ENCODE measurements at places on chromosomes 1 and 21.

GRCh38 chr1:40153073-40153770 lies 8.0 kb upstream of the RLF start:
- DNase-seq: no peak

DNA sequence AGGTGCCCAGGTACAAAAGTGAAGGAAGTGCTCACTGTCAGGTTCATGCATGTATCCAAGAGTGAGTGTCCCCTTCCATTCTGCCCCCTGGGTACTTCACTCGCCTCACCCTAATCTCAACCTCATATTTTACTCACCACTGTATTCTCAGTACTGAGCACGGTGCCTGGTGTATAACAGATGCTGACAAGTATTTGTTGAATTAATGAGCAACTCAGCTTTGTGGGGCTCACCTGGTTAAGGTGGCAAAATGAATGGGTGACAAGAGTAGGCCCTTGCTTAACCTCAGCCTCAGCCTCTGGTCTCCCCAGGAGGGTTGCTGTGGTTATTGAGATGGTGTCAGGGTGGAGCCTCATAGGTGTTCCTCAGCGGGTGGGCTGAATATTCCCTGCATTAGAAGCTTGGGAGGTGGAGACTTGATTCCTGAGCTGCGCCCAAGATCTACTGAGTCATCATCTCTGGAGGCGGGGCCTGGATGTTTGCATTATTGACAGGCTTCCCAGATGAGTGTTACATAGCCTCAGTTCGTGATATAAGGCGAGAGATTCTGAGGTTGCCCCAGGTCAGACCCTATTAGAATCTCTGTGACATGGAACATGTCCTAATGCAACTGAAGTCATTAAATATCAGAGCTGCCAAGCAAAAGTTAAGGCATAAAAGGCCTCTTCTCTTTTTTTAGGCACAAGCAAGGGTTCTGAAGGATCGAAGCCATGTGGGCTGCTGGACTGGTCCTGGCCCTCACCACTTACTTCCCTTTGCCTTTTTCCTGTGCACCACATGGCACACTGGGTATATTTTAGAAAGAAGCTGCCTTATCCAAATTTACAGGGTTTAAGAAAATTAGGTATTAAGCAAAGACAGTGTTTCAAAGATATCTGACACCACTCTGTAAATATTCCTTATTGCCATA lies 39.2 kb downstream of the SYT6 start:
- no peak for DNase-seq

GRCh38 chr1:147853391-147853790 lies 49.2 kb upstream of the GJA8 start:
- DNase-seq: no peak

DNA sequence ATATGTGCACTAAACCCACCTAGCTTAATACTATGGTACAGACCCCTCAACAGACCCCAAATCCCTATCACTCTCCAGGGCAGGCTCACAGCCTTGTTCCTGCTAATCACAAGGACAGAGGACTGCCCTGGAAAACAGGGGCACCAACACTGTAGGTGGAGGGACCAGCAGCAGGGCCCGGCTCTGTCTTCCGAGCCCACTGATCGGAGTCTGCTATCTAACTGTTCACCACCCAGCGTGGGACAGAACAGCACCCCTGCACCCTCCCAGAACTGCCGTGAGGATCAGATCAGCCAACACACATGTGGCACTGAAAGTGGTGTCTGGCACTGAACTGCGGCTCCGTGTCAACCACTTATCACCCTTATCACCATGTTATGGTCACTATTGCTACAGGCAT lies 6.2 kb downstream of the WDR4 start:
- DNase-seq: no peak

- DNase-seq: no peak
Measured at GRCh38 chr1:186633116-186633515, 47.1 kb downstream of the PTGS2 start.

- DNase-seq: no peak
Measured at GRCh38 chr21:28336314-28336713, 656.4 kb downstream of the LTN1 start.

DNA sequence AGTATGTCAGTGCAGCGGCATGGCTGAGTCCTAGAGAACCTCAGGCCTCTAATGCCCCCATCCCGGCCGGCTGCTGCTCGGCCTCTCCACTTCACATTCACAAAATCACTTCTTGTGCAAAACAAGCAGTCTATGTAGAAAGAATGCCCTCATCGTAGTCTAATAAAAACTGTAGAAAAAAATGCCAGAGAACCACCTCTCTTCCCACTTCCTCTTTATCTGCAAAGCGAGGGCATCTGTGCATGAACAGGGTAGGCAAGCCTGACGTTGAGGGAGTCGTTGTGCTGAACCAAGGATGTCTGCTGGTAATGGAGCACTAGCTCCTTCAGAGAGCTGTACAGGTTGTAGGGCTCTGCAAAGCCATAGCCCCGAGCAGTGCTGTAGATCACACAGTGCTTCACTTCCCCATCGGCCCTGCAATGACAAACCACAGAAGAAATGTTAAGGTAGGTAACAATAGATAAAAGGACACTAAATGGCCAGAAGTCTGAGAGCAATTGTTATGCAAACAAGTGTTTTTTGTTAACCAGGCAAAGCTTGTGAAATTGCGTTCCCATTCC lies 88.9 kb downstream of the PIK3R3 start:
- no peak for DNase-seq

DNA sequence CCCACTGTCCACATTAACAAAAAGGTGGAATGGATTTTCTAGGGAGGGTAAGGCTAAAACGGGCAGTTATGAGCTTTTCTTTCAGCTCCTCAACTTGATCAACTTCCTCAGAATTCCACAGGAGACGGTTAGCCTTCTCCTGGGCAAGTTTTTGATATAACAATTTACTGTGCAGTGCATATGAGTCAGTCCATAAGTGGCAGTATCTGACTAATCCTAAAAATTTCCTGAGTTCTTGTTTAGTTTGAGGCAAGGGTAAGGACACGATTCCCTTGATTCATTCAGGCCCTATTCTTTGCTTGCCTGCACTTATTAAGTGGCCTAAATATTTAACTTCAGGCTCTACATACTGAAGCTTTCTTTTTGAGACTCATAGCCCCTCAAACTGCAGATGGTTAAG lies 6.2 kb upstream of the AADACL3 start:
- DNase-seq: no peak

GRCh38 chr1:43329995-43330751 lies 7.4 kb upstream of the MPL start:
- DNase-seq: no peak

DNA sequence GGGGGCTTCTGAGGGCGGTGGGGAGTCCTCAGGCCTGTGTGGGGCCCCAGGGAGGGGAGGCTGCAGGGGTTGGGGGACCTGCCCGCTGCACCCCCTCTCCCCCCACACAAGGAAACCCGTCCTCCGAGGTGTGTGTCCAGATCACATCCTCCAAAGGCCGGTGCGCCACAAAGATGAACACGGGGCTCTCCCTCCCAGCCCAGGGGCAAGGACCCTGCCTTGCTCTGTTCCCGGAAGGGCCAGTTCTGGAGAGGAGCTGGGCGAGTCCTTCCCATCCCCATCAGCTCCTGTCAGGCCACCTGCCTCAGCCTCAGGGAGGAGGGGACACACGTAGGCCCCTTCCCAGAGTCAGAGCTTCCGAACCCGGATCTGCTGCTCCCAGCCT lies 2.5 kb upstream of the TTLL10 start:
- DNase-seq: no peak

- no peak for DNase-seq
Measured at GRCh38 chr1:1578371-1578940, 3.8 kb upstream of the SSU72 start.

DNA sequence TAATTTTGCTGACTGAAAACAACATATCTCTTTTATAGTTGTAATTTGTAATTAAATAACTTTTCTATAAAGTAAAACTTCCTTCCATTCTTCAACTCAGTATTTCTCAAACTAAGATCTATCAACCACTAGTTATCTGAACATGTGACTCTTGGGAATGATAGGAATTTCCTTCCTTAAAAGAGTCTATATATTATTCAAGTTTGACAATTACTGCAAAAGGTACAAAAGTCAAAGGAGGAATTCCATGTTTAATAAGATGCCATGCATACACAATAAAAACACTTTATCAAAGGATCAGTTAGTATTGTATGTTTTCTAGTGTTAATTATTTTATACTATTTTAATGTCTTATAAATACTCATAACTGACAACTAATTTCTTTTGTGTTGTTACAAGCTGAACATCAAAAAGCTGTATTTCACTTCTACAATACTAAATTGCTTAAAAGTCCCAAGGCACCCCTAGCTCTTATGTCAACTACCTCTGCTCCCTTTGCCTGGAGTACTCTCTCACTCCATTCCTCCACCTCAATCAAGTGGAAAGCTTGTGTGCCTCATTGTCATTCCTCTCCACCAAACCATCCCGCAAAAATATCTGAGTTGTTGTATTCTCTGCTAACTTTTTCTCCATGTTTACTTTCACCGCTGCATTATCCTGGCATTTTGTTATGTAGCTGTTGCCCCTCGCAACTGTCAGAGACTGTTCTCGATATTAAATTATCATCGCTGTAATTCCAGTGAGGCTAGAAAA lies 67.9 kb downstream of the SLC44A5 start:
- DNase-seq: no peak

- no peak for DNase-seq
Measured at GRCh38 chr1:37486680-37487618, 12.6 kb downstream of the ZC3H12A start.

DNA sequence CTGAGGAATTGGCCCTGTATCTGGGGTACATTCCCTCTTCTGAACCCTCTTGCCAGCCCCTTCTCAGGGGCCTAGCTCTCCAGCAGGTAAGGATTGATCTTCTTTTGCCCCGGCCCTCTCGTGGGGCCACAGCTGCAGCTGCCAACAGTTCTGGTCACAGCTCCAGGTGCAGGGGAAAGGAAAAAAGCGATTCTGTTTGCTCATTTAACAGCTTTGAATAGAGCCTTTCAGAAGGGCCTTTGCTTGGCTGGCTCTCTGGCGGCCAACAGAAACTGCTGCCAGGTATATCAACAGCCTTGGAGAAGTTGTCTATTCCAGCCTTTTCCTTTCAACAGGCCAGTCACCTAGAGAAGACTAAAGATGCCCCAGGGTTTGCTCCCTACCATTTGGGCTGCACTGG lies 16.1 kb upstream of the FMOD start:
- DNase-seq: no peak

DNA sequence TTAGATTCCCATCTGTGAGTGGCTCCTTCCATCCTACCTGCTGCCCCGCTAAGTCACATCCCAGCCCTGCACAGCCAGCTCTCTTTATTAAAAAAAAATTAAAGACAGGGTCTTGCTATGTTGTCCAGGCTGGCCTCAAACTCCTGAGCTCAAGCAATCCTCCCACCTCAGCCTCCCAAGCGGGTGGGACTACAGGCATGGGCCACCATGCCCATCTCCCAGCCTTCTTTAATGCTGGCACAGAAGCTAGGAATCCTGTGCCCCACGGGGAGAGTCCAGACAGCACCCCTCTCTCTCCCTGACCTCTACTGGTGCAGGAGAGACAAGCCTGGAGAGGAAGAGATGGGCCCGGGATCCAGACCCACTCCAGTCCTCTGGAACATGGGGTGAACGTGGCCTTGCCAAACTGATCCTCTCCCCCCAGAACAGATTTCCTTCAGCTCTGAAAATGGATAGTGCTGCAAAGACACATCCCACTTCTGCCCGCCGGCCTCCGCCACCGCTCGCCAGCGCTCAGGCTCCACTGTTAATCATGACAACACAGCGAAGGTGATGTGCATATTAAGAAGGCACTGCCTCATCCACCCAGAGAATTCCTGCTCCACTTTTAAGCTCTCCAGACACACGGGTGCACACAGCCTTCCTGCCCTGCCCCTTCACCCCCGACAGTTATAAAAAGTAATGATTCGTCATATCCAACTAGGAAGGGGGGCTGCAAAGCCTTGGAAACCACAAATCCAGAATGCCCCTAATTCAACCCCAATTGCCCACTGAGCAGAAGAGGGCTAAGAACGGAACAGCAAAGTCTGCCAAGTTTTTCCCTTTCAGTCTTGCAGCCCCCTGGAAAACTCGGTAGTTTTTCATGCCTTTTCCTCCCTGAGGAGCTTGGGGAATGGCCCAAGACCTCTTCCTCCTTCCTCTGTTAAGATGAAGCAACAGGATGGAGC lies 68.1 kb downstream of the MRPL37 start:
- DNase-seq: no peak

DNA sequence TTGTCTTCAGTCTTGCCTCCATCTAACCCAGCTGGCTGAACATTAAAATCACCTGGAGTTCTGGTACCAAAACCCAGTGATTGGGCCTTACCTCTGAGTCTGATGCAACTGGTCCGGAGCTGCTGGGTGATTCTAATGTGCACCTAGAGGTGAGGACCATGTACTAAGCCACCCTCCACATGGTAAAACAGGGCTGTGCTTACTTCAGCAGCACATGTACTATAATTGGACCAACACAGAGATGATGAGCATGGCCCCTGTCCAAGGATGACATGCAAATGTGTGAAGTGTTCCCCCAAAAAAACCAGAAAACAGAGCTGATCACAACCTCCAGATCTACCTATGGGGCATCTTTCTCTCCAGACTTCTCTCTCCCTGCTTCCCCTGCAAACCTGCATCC lies 37.0 kb downstream of the ELK4 start:
- no peak for DNase-seq

DNA sequence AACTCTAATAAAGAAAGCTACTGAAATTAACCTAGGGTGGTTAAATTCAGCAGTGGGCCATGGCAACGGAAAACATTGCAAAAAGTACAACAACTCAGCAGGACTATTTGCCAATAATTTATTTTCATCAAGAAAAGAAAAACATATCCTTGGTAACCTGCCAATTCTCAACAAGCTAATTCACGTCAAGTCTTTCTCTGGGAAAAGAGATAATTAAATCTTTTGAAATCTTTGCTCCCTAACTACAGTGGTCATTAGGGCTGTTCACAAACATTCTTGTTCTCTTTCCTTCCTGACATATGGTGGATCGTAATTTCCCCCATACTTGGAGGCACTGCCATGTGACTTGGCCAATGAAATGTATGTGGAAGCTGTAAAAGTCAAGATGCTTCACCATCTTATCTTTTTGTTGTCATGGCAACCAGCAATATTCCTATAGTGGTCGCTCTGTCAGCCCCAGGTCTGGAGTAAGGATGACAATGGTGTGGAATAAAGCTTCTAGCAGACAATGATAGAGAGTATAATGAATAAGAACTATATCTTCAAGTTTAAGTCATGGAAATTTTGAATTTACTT lies 29.6 kb upstream of the ZNF326 start:
- DNase-seq: no peak

- no peak for DNase-seq
Measured at GRCh38 chr1:230277201-230278025, 148.7 kb downstream of the PGBD5 start.

GRCh38 chr1:159753386-159753785 lies 27.4 kb upstream of the DUSP23 start:
- DNase-seq: no peak

GRCh38 chr1:245232931-245233330 lies 78.1 kb downstream of the KIF26B start:
- DNase-seq: no peak

- no peak for DNase-seq
Measured at GRCh38 chr1:45394342-45394741, 54.1 kb upstream of the MUTYH start.

GRCh38 chr1:38559446-38560165 lies 300.0 kb downstream of the RRAGC start:
- peak; percentile 28 for DNase-seq

GRCh38 chr1:160282807-160283206 lies 2.1 kb downstream of the PEX19 start:
- DNase-seq: no peak

GRCh38 chr1:54099061-54099610 lies 45.7 kb downstream of the TCEANC2 start:
- no peak for DNase-seq

GRCh38 chr1:48291421-48291820 lies 68.9 kb downstream of the SLC5A9 start:
- DNase-seq: no peak
